Endothelial cell (in vitro differentiated cells): ENCODE measurements at places on chromosomes 3 and 15. TPM values are rescaled to one million over a fixed set of nuclear protein-coding genes. Genes with fewer than 3 reads are reported as not detected.

- H3K4me1 ChIP-seq: peaks cover 90% of the 10 kb centered on the region
- peaks cover 14% of the 10 kb centered on the region for H3K36me3 ChIP-seq
- no peak overlapping the region for H3K4me3 ChIP-seq
- H3K27me3 ChIP-seq: peaks cover 3% of the 10 kb centered on the region
These were observed 115.6 kb downstream of the FNDC3B start for GRCh38 chr3:172154768-172155664.

DNA sequence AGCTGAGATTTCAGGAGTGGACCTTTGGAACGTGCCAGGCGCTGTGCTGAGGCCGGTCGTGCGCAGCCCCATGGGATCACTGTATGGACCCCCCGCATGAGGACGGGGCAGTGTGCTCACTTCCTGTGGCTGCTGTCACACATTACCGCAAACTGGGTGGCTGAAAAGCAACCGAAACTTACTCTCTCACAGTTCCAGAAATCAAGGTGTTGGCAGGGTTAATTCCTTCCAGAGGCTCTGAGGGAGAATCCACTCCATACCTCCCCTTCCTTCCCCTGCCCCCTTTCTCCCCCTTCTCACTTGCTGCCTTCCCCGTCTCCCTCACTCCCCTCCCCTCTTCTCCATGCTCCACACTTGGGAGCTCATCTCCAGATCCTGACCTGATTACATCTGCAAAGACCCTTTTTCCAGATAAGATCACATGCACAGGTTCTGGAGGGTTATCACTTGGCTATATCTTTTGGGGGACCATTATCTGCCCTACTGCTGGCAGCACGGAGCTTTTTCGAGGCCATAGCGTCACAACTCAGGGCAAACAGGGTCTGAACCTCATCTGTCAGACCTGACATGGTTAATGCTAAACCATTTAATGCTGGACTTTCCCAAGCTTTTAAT, 41.2 kb downstream of the KLF13 start:
- peaks cover 9% of the 10 kb centered on the region for H3K27me3 ChIP-seq
- no peak overlapping the region for H3K27ac ChIP-seq
- H3K36me3 ChIP-seq: peaks cover 5% of the 10 kb centered on the region
- no peak for DNase-seq
- peaks cover 10% of the 10 kb centered on the region for H3K4me1 ChIP-seq

DNA sequence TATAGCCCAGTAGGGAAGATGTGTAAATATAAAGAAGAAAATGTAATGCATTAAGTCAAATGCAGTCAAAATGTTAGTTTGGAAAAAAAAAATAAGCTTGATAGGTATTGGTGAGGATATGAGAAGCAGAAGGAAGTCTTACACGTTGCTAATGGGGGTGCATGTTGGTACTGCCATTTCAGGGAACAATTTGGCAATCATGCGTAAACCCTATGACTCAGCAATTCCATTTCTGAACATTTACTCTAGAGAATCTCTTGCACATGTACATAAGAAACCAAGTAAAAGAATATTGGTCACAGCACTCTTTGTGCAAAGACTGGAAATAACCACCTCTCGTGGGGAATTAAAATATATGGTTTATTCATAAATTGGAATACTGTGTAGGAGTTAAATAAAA, 35.5 kb upstream of the TIMP4 start:
- H3K4me1 ChIP-seq: no peaks in the 10 kb centered on the region
- no peak for DNase-seq
- peaks cover 11% of the 10 kb centered on the region for H3K36me3 ChIP-seq
- H3K4me3 ChIP-seq: no peak overlapping the region
- no peaks in the 10 kb centered on the region for H3K27me3 ChIP-seq

Gene CYP19A1
- total RNA-seq: not detected

Gene CELF6
- 0.21 TPM for total RNA-seq
